GM23248 (cell line): ENCODE measurements at places on chromosomes 5 and 9.

- no peak for DNase-seq
These were observed 22.0 kb downstream of the CRB2 start for GRCh38 chr9:123378025-123378424.

DNA sequence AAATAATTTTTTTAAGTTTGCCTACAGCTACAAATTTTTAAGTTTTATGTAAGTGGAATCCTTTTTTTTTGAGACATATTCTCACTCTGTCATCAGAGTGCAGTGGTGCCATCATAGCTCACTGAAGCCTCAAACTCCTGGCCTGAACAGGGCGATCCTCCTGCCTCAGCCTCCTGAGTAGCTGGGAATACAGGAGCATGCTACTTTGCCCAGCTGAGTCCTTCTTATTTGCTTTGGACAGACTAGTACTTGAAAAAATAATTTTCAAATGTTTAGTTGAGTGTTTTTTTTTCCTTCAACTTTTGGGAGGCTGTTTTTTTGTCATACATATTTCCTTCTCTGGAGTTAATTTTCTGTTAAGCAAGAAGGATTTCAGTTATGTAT is 7.4 kb downstream of the GAPVD1 start:
- DNase-seq = no peak

DNA sequence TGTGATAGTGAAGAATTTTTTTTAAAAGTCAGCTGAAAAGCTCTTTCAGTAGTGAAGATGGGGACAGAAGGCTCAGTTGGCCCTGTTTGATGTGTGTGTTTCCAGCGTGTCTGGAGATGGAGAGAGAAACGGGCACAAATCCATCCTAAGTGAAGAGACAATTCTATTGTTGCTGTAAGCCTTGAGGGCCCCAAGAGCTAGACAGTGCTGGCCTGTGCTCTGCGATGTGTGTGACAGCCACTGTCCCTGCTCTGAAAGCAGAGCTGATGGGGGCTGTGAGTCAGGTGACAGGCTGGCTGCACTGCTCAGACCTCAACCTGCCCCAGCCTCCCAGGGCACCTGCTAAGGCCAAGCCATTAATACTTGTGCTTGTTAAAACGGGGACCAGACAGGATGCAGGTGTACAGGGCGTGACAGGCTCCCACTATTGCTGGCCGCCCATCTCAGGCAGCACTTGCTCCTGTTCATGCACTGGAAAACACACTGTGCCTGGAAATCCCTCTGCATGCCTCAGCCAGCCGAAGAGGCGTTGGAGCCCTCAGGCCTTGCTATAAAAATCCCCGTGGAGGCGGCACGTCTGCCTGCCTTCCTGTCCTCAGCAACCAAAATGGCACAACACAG is 44.6 kb upstream of the SEMA4D start:
- no peak for DNase-seq

DNA sequence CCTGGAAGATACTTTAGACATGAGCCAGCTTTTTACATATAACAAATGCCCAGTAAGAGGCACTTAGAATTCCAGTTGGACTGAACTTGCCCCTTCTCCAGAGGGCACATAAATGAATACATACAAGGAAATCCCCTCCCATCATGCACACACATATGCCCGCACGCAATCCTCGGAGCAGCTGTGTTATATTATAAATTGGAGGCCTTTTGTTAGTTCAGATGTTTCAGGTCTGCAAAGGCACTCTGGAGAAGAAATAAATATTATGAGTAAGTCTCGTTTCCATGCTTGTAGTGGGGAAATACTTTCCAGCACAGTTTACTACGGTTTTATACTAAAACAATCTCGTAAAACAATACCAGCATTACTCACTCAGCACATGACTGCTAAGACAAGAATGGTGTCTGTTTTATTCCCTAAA is 17.6 kb upstream of the MUSK start:
- DNase-seq = peak; percentile 96

GRCh38 chr9:12657233-12657632 is 36.0 kb upstream of the TYRP1 start:
- DNase-seq = no peak

DNA sequence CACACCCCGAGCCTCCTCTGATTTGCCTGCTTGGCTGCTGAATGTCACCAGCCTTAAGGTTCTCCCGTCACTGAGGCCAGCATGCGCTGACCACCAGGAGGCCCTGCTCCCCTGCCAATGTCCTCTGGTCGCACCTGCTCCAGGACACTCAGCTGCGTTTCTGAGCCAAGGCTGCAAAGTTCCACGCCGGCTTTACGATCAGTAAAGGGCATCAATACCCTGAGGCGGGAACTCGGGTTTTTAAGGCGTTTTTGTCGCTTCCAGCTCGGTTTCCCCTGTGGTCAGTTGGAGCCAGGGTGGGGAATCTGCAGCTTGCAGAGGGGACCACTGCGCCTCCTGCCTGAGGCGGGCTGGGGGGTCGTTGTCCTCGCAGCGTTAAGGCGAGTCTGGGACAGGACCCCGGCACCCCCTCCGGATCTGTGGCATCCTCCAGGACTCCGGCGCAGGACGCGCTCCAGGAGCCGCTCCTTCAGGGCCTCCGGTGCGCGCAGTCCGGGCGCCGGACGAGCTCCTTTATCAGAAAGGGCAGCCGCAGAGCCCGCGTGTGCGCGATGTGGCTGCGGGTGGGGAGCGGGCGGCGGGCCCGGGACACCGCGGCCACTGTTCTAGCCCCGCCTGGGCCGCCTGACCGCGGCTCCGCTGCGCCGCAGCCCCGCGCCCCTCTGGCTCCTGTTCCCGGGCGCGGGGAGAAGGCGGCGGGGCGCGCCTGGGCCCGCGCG is 24.1 kb upstream of the FLT4 start:
- DNase-seq = no peak

DNA sequence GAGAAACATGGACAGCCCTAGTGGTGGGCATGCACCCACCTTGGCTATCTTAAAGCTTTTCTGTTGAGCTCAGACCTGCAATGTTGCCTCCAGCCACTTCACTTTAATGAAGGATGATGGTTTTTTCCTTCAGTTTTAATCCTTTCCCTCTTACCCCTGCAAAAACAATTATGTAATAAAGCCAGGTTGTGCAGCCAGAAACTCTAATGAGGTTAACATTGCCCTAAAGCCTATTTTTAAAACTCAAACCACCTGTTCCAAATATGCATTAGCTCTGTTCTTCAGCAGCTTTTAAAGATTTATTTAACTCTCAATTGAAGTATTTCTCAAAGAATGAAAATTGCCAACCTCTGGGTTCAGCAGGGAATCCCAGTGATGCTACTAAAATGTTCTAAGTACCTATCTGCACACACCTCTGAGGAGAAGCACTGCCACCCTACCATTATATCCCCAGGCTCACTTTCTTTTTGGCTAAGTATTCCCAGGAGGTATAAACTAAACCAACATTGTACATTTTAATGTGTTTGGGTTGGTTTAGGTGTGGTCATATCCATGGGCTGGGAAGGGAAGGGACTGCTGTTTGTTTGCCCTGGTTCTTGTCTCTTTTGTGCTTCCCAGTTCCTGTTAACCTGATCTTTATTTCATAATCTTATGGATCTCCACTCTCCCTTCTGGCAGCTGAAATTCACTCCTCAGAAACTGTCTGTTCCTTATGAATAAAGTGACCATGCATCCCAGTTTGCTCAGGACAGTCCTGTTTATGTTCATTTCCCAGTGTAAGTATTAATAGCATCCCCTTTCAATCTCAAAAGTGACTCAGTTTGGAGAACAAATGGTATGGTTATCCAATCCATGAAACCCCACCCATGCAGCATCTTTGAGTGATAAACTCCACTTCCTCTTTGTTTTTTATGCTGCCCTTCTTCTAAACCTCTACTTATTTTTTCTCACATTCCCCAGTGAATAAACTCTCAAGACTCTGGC is 251.7 kb downstream of the RAB3C start:
- DNase-seq = no peak

DNA sequence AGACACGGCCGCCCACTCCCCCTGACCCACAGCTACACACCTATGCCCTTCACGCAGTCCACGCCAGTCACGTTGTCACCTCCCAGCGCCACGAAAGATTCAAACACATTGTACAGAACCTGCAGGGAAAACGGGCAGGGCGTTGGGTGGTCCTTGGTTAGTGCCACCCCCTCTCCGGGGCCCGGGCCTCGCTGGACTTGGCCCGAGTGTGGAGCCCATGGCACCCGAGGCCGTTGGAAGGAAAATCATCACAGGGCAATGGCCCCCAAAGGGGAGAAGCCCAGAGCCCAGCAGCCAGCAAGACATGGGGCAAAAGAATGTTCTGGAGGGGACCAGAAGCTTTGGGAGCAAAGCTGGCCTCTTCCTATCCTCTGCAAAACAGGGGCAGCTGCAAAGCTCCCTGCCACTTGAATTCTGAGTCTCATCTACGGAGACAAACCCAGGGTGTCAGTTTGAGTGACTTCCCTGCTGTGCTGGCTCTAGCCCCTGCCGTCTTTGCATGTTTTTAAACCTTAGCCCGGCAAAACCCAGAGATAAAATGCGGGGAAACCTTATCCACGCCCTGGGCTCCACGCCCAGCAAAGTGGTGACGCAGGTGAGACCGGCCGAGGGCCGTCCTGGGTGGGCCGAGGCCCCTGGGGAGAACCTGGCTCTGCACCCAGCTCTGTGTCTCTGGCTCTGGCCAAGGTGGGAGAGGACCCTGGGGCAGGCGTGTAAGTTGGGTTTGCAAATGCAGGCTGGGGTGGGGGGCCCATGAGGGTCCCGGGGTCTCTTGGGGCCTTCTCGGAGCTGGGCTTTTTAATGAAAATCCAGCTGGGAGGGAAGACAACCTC is 38.9 kb downstream of the SLC9A3 start:
- DNase-seq = no peak

GRCh38 chr5:134103998-134104654 is 10.4 kb upstream of the TCF7 start:
- DNase-seq = no peak

DNA sequence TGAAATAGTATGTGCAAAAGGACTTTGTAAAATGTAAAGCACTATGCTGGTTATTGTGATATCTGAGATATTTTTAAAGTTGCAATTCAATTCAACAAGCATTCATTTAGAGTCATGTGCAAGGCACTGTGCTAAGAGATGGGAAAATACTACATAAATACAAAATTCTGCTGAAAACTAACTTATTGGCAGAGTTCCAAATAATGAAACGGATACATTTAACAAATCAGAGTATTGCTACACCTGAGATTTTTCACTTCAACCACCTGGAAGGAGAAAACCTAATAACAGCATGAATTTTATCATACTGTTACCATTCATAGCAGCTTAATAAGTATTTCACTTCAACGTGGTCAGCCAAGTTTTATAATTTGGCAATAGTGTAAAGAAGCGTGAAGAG is 6.1 kb upstream of the CTNNAL1 start:
- DNase-seq = no peak

GRCh38 chr9:99811172-99811571 is 10.5 kb upstream of the NR4A3 start:
- no peak for DNase-seq

DNA sequence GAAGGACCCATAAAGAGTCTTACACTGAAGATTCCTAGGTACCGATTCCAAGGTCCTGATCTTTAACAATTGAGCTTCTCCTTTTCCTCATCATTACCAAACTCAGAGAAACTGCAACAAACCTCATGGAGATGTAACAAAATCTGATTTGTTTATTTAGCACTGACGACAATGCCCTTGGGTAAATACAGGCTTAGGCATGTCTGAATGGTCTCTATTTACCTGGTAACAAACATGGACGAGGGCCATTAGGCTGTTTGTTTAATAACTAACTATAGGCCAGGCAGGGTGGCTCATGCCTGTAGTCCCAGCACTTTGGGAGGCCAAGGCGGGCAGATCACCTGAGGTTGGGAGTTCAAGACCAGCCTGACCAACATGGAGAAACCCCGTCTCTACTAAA is 333.3 kb downstream of the AGTPBP1 start:
- no peak for DNase-seq

- DNase-seq = peak; percentile 8
These were observed 15.1 kb downstream of the ZFAND5 start for GRCh38 chr9:72349911-72350310.

GRCh38 chr9:5764130-5764868 is 68.6 kb downstream of the ERMP1 start:
- DNase-seq = no peak

DNA sequence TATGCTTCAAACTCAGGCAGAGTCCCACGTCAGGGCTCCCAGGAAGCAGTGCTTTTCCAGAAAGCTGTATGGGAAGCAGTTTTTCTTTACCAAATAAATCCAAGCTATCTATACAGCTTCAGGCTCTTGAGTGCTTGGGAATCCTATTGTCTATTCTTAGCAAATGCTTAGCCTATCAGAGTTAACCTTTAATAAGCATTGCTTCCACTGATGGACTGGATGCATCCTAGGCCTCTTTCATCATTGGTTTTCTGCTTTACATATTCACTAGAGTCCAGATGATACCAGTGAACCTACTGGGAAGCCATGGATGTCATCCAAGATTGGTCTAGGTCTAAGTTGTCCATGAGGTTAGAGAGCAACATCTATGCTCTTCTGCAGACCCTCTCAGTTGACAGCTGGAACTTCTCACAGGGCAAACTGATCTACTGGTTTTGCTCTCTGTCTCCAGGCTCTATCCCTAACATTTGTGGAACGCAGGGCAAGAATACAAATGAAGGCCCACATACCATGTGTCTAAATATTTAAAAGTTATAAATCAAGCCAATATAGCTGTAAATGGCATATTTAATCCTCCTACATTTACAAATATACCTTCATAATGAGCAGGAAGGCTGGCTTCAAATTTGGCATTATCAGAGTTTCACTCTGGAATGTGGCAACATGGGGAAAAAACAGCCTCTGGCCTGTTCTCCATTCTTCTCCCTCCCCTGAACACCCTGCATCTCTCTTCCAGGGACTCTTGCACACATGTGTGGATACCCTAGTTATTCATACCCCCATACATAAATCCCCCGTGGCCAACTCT is 49.8 kb upstream of the PLPP1 start:
- DNase-seq = no peak

DNA sequence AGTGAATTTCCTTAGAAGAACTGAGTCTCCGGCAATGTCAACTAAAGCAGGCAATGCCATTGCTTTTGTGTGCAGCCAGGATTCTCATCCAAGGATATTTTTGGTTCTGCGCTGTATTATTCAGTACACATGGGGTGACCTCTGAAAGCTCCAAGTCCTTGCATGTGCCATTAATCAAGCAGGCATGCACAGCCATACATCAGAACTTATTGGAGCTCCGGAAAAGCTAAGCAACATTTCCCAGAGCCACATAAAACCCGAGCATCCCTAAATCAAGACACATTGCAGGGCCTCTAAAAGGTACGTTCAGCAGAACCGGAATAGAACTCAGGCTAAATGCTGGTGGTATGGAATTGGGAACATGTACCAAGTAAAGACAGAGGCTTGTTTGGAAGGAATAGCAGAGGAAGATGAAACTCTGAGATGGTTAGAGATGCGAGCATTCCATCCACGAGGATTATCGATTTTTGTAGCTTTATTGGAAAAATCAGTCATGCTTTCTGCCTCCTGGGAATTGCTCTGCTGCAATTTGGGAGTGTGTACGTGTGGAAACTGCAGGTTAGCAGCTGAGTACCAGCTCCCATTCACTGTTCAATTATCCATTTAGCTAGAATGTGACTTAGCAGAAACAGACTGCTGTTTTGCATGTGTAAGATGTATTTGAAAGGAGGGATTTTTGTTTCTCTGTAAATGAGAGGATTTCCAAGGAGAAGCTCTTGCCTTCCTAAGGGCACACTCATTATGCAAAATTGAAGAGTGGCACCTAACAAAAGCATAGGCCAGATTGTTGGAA is 143.7 kb upstream of the WWC1 start:
- no peak for DNase-seq
